ENCODE measurements at places on chromosomes 6 and 20.

DNA sequence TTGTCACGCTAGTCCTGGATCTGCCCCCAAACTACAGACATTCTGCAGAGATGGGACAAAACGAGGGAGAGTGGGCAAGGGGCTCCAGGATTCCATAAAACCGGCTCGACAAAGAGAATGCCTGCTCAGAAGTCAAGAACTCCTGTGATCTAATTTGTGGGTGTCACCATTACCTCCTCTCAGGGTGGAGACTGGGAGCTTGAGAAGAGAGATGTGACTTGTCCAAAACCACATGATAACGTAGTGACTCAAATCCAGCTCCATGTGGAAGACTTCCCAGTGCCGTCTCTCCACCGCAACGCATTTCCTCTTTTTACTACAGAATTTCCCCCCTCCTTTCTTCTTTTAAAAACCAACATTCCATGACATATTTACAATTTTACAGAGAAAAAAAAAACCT lies 44.3 kb downstream of the TRERF1 start:
- no peak for DNase-seq

GRCh38 chr6:52176550-52176949 lies 9.6 kb upstream of the IL17A start:
- peak; percentile 29 for DNase-seq

GRCh38 chr6:118993803-118994251 lies 58.9 kb upstream of the MCM9 start:
- DNase-seq, result no peak

- DNase-seq, result no peak
Measured at GRCh38 chr6:163356743-163357142, 57.8 kb upstream of the QKI start.

- no peak for DNase-seq
Measured at GRCh38 chr6:63799813-63800212, 164.2 kb downstream of the PHF3 start.

DNA sequence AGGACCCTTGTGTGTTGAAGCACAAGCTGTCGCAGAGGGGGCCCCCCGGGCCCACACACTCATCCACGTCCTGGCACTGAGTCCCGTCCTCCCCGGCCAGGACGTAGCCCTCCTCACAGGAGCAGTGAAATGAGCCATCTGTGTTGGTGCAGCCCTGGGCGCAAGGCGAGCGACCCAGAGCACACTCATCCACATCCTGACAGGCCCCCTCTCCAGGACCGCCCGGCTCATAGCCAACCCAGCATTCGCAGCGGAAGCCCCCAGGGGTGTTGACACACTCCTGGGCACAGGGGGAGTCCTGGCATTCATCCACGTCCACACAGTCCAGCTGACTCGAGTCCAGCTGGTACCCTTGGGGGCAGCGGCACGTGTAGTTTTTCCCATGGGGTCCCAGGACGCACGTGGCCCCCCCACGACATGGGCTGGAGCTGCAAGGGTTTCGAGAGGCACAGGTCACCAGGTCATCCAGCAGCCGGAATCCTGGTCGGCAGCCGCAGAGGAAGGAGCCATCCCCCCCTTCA lies 1.2 kb downstream of the CD93 start:
- DNase-seq, result no peak

- no peak for DNase-seq
Measured at GRCh38 chr20:25464501-25465242, 57.2 kb downstream of the GINS1 start.

GRCh38 chr20:57596998-57597939 lies 23.0 kb downstream of the ZBP1 start:
- peak; percentile 56 for DNase-seq

GRCh38 chr6:169897601-169898358 lies 146.4 kb downstream of the ERMARD start:
- no peak for DNase-seq

DNA sequence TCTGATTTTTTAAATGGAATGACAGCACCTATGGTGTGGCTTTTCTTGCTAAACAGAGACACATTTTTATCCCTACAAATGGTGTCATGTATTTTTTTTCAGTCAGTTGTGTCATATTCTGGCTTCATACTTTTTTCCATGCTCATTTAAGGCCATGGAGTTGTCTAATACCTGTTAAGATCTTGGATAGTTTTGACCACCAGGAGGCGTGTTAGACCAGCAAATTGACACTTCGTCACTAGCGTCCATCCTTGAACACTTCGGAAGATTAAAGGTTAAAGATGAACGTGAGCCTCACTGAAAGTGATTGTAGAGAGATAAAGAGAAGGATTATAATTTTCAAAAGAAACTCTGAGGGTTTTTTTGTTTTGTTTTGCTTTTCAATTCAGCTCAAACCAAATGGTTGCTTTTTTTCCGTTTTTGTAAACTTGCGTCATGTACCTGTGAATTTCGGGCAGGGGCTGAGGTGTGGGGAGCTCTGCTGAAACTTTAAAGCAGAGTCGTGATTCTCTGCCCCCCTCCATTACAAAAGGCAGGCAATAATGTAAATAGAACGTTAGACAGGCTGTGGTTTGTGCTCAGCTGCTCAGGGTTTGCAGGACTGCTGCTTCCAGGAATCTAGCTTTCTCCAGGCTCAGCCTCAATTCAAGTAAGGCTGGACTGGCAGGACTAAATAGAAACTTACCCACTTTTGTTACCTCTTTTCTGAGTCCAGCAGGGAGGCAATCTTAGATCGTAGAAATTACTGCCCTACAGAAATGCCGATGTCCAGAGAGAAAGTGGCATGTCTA lies 245.1 kb downstream of the FOXA2 start:
- peak; percentile 71 for DNase-seq

Data from NCI-H1436 (cell line).